GM13977 (cell line): ENCODE measurements at places on chromosomes 16 and 17.

DNA sequence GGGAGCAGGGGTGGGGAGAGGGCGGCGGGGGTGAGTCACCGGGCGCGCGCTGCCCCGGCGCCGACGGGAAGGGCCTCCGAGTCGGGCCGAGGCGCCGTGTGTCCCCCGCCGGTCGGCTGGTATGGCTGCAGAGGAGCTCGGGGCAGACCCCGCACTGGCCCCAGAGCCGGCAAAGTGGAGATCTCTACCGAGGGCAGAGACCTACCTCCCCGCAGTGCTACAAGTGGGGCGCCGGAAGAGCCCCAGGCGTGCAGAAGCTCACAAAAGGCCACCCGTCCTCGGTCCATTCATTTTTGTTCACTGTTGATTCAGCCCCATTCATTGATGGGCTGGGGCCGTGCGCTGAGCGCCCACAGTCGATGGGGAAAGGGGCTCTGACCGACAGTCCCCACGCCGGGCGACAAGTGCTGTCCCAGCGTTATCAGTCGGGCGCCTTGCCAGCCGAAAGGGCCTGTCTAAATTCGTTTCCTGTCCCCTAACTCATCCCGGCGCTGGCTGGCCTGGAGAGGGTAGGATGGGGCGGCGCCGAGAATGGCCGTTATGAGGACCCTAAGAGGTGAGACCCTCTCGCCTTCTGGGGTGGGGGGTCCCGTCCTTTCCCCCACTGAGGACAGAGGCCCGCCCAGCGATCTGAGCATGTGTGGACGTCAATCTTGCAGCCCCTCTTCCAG, 709 bp upstream of the ENO3 start:
- DNase-seq: no peak

- no peak for DNase-seq
Observed at GRCh38 chr16:54407596-54407995, 121.0 kb upstream of the IRX3 start.

GRCh38 chr16:57186872-57187854, 1.0 kb downstream of the RSPRY1 start:
- DNase-seq: peak; percentile 67

DNA sequence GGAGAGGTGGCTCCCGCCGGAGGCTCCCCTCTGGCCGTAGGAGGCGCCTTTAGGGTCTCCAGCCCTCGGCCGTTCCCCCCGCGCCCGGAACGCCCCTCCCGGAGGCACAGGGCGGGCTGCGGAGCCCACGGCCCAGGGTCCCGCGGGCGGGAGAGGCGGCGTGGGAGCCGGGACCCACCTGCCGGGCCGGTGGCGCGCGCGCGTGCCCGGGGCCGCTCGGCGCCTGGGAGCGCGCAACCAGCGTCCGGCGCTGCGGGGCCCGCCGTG, at the start of gene MIF4GD:
MIF4GD (minus strand) TSS at position 266 of the 267 bp plus-strand sequence. CDS start 1,036 bp downstream, outside the sequence.
- DNase-seq: no peak

GRCh38 chr16:67226295-67226803, 581 bp upstream of the TMEM208 start:
- DNase-seq: no peak

- DNase-seq: no peak
Observed at GRCh38 chr17:39981207-39981741, 667 bp downstream of the PSMD3 start.

DNA sequence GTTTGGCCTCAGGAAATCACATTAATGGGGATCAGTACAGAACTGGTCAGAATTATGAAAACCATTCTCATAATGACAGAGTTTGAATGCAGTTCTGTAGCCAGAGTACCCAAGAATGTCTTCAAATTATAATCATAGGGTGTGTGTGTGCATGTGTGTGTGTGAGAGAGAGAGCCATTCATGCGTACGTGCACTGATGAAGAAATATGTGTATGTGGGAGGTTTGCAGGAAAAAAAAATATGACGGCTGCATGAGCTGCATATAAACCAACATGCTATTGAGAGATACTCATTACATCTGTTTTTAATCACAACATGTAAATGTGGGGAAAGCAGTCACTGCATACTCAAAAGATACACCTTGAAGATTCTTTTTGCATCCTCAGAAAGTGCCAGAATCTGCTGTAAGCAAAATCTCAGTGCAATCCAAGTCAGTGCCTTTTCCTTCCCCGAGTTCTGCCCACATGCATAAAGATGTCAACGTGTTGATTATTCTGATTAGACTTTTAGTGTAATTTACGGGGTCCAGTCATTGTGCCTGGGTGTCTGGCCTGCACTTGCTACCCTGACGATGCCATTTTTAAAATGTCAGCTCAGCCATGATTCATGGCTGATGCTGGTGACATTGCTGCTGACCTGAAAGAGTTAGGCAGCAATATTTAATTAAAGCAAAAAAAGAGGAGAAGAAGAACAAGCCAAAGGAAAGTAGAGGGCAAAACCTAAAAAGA, 378.7 kb upstream of the ZFHX3 start:
- DNase-seq: no peak

DNA sequence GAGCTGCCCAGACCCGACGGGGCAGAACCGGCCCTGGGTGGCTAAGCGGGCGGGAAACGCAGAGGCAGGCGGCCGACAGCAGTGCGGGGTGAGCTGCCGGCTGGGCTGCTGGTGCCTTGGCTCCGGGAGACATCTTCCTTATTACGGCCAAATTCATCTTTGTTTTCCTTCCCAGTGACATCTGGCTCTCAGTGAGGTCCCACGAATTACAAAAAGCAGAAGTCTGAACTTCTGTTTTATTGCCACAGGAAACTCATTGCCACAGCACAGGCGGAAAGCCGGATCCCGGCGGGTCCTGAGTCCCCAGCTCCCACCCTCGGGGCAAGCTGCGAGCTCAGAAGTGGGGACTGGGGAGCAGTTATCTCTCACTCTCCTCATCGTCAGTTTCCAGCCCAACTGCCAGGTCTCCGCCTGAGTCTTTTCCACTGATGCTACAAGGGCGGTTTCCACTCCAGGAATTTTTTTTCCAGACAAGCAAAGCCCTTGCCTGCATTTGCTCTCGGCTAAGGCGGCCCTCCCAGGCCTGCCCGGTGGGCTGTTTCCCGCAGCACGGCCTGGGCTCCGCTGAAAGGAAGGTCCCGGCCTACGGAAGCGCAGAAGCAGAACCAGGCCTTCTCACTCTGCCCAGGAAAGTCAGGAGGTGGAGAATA, 40.3 kb downstream of the CBFA2T3 start:
- DNase-seq: no peak

- DNase-seq: no peak
Observed at GRCh38 chr17:35773679-35774425, 13.2 kb downstream of the C17orf50 start.
